Globus pallidus (tissue), 1 donor: ENCODE measurements at places on chromosomes 3 and 15.

DNA sequence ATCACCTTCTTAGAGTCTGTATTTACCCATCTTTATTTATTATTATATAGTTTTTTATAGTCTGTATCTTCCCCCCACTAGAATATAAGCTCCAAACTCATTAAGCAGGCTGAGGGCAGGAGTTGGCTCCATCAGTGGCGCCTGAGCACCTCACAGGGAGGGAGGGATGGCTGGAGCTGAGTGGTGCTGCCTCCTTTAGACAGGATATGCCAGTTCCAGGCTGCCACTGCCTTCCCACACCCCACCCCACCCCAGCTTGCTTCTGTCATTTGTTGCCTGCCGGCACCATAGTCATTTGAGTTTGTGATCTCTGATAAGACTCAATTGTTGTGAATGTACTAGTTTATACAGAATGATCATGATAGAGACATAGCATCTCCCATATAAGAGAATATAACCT is 85.5 kb downstream of the KLHL25 start:
- DNase-seq, result no peak

DNA sequence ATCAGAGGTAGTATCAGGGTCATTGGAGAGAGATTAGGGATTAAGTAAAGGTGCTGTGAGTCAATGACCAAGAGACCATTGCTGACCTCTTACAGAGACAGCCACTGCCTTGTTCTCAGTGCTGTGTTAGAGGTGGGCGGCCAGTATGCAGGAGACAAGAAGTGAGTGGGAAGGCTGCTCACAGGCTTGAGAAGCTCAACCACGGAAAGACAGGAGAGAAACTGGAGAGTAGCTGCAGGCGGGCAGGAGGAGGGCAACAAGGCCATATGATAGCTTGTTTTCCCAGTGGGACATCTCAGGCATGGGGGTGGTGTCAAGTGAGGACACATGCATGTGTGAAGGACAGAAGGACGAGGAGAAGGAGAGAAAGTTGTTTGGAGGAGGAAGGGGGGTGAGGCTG is 237.3 kb downstream of the PDCD6IP start:
- DNase-seq, result no peak

- DNase-seq, result no peak
These were observed 48.0 kb downstream of the SLC15A2 start for GRCh38 chr3:121942116-121942786.

DNA sequence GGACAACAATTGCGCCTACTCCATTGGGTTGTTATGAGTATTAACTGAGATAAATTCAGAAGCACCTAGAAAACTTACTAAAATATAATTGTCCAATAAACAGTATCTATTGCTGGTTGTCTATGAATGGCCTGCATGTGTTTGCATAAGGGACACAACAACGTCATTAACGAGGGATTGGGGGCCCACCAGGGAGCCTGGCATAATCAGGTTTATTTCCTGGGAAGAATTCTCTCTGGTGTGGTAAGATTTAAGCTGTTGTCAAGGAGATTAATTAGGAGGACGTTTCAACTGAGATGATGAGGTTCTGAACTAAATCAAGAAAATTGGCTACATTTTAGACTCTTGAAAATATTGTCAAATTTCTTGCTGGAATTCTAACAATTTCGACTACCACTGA is 176.1 kb upstream of the CDIN1 start:
- DNase-seq, result no peak

- no peak for DNase-seq
These were observed 441.7 kb upstream of the NR2F2 start for GRCh38 chr15:95888762-95889161.

GRCh38 chr15:49750553-49750952 is 129.7 kb downstream of the DTWD1 start:
- DNase-seq, result no peak

DNA sequence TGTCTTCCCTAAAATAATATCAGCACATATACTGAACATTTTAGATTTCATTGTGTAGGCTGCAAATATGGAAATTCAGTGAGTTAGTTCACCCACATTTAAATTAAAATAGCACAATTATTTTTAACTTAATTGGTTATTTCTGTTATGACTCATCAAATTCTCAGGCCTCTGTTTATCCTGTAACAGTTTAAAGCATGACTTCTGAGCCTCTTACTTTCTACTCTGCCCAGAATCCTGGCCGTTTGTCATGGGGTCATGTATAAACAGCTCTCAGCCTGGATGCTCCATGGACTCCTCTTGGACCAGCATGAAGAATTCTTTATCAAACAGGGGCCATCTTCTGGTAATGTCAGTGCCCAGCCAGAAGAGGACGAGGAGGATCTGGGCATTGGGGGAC is 12.2 kb downstream of the TUBGCP4 start:
- DNase-seq, result no peak
